ENCODE measurements at places on chromosomes 3 and 15.

DNA sequence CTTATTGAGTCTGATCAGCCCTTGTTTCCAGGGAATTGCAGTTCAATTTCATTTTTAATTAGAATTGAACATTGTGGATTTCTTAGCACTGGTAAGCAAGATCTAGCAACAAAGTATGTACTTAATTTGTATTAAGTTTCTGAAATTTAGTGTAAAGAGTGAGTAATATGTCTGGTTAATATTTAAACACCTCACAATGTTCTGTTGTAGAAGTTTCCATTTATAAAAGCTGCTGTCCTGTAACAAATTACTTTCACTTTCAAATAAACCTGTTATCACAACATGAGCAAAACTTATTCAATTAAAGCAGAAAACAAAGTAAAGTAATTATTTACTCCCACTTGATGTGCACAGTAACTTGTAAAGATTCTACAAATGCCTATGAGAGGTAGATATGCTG is 448.5 kb downstream of the NAALADL2 start:
- no peak for DNase-seq

- no peak for DNase-seq
Observed at GRCh38 chr3:101531473-101532086, 18.6 kb upstream of the SENP7 start.

GRCh38 chr3:160183345-160184076 is 41.7 kb upstream of the C3orf80 start:
- DNase-seq: no peak

DNA sequence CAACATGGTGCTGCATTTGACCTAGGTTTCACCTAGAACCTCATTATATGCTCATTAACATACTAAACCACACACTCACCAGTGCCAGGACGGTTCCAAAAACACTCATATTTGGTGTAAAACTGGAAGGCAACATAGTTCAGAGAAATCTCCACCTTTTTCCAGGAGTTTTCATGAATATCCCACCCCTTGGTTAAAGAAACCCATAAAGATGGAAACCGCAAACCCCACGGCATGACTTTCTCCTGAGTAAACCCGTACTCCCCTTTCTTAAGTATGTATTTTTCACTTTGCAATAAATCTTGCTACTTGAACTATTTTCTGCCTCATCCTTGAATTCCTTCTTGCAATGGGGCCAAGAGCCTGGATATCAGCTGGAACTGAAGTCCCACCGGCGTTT is 379.3 kb downstream of the MAGI1 start:
- DNase-seq: no peak

DNA sequence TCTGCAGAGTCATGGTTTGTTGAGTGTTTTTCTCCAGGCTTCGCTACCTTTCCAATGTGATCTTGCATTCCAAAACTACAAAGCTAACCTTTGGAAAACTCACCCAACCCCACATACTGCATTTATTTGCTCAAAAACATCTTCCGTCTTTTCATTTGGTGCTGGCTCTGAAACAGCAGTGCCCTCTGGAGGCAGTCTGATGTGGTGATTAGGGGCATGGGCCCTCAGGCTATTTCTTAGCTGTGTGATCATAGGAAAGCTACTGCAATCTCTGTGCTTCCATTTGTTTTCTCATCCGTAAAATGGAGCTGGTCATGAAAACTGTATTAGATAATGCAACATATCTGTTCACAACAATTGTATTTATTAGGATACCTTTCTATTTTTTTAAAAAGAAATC is 47.0 kb downstream of the MTHFS start:
- DNase-seq: no peak

- no peak for DNase-seq
Observed at GRCh38 chr3:71235846-71236245, 347.7 kb downstream of the FOXP1 start.

GRCh38 chr15:58423831-58424608 is 7.8 kb upstream of the LIPC start:
- no peak for DNase-seq

- no peak for DNase-seq
Observed at GRCh38 chr3:144407335-144407734, 435.7 kb downstream of the DIPK2A start.
